Esophagus mucosa (tissue), 1 donor: ENCODE measurements at places on chromosomes 12 and 14. TPM values are rescaled to one million over a fixed set of nuclear protein-coding genes. Genes with fewer than 3 reads are reported as not detected.

DNA sequence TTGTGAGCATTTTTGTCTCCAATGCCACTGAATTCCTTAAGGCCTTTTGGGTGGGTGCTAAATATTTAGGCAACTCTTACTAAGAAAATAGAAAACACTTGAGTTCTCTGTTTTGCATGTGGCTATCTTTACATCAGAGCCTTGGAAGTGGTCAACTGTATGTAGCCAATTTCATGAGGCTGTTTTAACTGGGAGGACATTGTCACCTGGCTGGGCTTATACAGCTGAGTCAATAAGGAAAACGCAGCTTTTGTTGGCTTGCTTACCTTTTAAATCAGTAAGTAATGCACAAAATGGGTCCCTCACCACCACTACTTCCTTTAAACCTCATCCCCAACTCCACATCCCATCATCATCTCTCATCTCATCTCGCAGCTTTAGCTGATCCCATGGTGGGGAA, 194.3 kb downstream of the RGS6 start:
- no peak for ATAC-seq

DNA sequence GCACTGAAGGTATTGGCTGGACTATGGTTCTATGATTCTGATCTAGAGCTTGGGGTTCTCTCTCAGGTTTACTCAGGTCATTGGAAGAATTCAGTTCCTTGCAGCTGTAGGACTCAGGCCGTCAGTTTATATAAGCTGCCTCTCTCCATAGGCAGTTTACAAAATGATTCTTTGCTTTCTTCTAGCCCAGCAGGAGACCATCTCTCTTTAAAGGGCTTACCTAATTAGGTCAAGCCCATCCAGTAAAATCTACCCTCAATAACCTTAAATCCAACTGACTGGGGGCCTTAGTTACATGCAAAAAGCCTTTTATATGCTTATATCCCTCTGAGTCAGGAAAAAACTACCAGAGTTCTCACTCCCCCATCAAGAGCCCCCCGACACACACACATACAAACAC, 80.5 kb upstream of the GARIN6 start:
- ATAC-seq, result no peak

- no peak for ATAC-seq
Observed at GRCh38 chr14:65074449-65075150, 27.7 kb downstream of the MAX start.

MYO1H gene
- total RNA-seq, result 1.0 TPM

DNA sequence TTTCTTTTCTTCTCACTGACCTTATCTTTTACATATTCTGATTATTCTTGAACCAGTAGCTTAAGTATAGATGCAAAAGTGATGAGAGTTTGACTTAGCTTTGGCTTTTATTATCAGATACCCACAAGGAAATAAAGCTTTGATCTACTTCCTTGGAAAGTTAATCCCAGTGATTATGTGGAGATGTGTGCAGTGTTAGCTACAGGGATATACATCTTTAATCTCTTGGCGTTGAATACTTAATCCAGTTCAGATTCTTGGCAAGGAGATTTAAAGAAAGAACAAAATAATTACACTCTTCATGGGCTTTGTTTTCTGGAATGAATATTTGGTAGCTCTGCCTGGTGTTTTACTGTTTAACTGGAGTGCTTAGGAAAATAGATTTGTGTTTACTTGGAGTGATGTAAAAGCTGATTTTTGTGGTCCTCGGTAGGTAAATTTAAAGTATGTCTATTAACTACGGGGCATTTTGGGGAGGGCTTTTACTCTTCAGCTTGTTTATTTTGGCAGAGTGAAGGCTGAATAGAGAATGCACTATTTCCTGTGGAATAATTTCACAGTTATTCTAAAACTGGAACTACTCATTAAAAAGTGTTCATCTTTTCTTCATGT, 150.1 kb upstream of the LRIG3 start:
- peak; percentile 47 for ATAC-seq

- no peak for ATAC-seq
Observed at GRCh38 chr12:26052652-26053051, 72.2 kb downstream of the BHLHE41 start.

GRCh38 chr12:56164345-56164729, 6.2 kb downstream of the MYL6 start:
- ATAC-seq, result peak; percentile 1

DNA sequence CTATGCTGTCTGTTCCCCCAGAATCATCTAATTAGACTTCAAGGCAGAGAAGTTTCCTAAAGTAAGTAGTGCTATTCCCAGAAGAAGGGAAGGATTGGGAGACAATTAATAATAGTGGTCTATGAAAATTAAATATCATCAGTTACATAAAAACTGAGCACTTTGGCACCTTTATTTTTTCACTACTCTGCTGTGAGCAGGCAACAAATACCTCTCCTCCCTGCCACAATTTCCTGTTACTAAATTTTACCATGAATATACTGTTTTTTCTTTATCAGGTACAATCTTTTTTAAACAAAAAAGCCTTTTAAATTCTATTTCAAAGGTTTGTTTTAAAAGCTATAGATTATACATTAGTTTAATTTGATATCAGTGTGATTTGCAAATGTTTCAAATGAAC, 29.4 kb upstream of the KRAS start:
- no peak for ATAC-seq

DNA sequence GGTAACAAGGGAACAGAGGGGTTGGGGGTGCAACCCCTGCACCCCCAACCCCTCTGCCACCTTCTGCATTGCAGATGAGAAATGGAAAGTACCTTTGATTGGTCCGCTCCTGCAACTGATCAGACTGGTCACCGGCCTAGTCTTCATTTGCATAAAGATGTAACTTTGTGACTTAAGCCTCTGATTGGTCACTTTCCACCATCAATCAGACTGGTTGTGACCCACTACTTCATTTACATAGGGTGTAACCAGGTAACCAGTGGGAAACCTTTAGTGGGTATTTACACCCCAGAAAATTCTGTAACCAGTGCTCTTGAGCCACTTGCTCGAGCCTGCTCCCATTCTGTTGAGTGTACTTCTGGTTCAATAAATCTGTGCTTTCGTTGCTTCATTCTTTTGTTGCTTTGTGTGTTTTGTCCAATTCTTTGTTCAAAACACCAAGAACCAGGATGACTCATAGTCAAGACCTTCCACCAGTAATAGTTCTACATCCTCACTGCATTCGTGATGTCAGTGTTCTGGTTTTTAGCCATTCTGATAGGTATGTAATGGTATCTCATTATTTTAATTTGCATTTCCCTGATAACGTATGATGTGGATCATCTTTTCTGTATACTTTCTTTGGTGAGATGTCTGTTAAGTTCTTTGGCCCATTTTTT, 30.8 kb downstream of the LEMD3 start:
- ATAC-seq, result no peak

GRCh38 chr14:69648480-69649451, 37.4 kb downstream of the SUSD6 start:
- ATAC-seq, result no peak

PHC1 gene
- 14.5 TPM for total RNA-seq

SLC25A47 gene
- not detected for total RNA-seq

GRCh38 chr12:124024776-124025175, 51.8 kb downstream of the ZNF664 start:
- no peak for ATAC-seq

IFNG-AS1 gene
- not detected for total RNA-seq

GRCh38 chr12:10160617-10161385, 11.1 kb downstream of the OLR1 start:
- no peak for ATAC-seq

DNA sequence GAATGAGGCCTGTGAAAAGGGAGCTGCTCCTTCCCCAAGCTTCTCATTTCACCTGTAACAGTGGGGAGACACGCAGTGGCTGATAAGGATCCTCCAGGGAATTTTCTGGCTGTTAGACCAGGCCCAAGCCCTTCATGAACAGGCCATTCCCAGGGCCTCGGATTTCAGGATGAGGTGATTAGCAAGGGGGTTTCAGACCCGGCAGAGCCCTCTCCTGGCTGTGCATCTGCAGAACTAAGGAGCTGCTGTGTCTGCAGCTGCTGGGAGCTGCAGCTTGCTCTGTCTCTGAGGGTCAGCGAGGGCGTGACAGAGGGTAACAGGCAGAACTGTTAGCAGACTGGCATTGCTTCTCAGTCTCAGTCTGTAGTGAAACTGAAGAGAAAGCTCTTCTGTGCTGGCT, 110.4 kb downstream of the KCNA5 start:
- ATAC-seq, result no peak

DNA sequence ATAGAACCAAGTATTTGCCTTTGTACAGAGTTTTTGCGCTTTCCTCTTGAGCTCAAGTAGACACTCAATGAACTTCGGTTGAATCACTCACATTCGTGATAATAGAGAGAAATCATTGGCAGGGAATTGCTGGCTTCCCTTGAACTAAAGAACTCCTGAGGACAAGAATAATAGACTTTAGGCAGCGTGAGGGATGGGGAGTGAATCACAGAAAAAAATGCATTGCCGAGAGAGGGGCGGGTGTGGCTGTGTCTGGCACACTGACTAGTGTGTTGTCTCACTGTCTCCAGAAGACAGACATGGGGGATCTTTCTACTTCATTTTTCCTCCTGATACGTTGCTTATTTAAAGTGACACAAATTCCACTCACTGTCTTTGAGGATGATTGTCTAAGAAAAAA, 805.2 kb downstream of the BCL11B start:
- peak; percentile 77 for ATAC-seq

IL26 gene
- not detected for total RNA-seq

- ATAC-seq, result no peak
Observed at GRCh38 chr14:55915456-55915855, 202.8 kb upstream of the PELI2 start.

KCNA1 gene
- total RNA-seq, result not detected

- no peak for ATAC-seq
Observed at GRCh38 chr14:68841016-68841809, 48.3 kb upstream of the ZFP36L1 start.

- ATAC-seq, result no peak
Observed at GRCh38 chr14:98924046-98924445, 348.0 kb downstream of the BCL11B start.

DNA sequence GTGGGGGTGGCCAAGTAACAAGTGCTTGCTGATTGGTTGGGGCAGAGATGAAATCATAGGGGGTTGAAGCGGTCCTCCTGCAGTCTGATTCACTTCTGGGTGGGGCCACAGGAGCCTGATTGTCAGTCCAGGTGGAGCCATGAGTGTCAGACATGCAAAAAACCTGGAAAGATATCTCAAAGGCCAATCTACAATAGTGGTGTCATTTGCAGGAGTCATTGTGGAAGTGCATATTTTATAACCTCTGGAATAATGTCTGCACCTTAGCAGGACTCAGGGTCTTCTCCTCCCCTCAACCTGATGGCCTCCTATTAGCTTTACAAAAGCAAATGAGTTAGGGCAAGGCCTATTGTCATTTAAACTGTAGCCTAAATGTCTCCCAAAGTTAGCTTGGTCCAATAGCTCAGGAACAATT, 241.4 kb downstream of the NUAK1 start:
- peak; percentile 55 for ATAC-seq

GRCh38 chr14:56049536-56049935, 68.7 kb upstream of the PELI2 start:
- no peak for ATAC-seq

ANKRD33 gene
- not detected for total RNA-seq

DNA sequence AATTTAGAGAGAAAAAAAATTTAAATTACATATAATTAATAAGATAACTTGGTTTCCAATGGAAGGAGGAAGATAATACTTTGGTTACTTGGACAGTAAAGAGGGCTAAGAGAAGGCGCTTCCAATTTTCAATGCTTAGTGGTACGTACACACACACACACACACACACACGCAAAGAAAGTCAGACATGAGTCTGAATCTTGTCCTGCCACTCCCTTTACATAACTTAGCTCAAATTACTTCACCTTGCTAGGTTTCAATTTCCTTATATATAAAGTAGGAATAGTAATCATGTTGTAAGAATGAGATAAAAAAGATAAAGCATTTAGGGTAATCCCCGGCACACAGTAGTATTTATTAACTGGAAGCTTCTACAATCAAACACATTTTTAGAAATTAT, 39.7 kb upstream of the VCPKMT start:
- no peak for ATAC-seq

- ATAC-seq, result peak; percentile 65
Observed at GRCh38 chr12:95790033-95790916, at the start of gene NTN4. Gene NTN4 (minus strand): TSS chr12:95790764. CDS start chr12:95790309, 455 bp downstream.

- ATAC-seq, result no peak
Observed at GRCh38 chr12:79351251-79351650, 339.5 kb downstream of the PAWR start.

DNA sequence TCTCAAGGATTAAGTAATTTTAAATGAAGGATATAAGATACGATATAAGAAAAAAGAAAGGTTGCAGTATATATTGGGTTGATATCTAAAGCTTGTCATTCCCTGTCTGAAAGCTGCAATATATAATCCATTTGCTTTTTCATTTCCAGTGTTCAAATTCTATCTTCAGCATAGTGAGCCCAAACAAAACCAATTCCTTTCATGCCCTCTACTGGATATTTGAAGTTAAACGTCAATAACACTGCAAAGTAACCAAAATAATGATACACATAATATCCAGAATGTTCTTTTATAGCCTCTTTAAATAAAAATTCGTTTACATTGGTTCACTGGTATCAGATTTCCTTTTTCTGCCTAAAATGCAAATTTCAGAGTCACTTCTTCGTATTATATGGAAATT, 64.5 kb upstream of the DAAM1 start:
- no peak for ATAC-seq

DNA sequence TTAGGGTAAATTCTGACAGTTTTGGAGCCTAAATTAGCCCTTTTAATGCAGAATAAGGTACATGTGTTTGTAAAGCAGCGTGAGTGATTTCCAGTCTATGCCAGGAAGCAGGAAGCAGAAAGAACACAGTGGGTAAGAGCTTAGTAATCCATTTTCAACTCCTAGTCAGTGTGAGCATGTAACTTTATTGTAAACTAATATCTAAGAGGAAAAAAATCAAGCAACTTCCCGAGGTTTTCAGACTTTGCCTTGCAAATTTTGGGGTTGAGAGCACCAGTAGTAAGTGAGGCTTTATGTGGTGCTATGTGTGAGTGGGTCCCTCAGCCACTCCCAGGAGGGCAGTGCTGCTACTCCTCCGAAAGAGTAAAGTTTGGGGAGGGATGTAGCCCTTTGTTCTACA, 2.9 kb downstream of the CIPC start:
- no peak for ATAC-seq

DNA sequence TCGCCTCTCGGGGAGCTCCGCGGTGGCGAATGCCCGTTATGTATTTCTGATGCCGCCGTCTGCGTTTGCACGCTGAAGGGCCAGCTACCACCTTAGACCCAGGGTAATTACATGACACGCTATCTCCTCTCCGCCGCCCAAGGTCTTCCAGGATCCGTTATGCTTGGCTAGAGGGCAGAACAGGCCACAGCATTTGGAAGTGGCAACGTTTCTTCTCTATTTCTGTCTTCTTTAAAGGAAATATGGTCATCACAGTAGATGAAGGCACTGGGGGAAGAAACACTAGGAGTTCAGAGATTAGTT, 861 bp upstream of the MDGA2 start:
- no peak for ATAC-seq

- ATAC-seq, result no peak
Observed at GRCh38 chr14:99606359-99606758, 2.4 kb upstream of the CCDC85C start.

GALNT6 gene
- 13.4 TPM for total RNA-seq

GRCh38 chr12:65189028-65189718, 19.8 kb downstream of the LEMD3 start:
- ATAC-seq, result no peak

BAZ2A gene
- 49.9 TPM for total RNA-seq

GRCh38 chr12:124326871-124327270, 32.0 kb downstream of the RFLNA start:
- ATAC-seq, result no peak
